ENCODE measurements at places on chromosomes 3 and 15.

- DNase-seq: no peak
Observed at GRCh38 chr3:87044846-87045245, 53.9 kb upstream of the VGLL3 start.

- DNase-seq: no peak
Observed at GRCh38 chr3:20743553-20744321, 557.7 kb upstream of the SGO1 start.

GRCh38 chr3:121545049-121545573, 677 bp downstream of the POLQ start:
- peak; percentile 13 for DNase-seq

GRCh38 chr3:159978353-159978752, 10.3 kb upstream of the IL12A start:
- no peak for DNase-seq

- no peak for DNase-seq
Observed at GRCh38 chr15:40239693-40240618, 1.1 kb downstream of the PAK6 start.

DNA sequence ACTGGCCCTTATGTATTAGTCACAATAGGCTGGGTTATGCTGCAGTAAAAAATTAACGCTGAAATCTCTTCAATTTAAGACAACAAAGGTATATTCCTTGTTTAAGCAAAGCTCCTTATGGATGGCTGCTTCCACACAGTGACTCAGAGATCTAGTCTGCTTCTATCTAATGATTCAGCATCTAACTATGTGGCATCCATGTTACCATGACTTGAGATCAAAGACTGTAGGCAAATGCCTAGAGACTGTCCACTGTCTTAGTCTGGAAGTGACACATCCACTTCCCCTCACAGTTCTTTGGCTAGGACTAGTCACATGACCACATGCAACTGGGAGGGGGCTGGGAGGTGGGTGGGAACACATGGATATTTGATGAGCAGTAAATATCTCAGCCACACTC, 61.3 kb upstream of the PSMD6 start:
- peak; percentile 100 for DNase-seq

DNA sequence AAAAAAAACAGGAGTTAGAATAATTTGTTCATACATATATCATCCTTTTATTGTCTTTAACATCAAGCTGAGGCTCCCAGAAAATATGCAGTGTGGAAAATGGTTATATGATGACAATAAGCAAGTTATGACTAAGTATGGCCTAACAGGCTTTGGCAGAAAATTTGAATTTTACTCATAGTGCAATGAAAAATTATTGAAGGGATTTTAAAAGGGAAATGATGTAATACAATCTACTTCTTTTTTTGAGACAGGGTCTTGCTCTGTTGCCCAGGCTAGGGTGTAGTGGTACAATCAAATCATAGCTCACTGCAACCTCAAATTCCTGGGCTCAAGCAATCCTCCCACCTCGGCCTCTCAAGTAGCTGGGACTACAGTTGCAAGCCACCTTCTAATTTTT, 78.7 kb downstream of the FAIM start:
- DNase-seq: no peak

DNA sequence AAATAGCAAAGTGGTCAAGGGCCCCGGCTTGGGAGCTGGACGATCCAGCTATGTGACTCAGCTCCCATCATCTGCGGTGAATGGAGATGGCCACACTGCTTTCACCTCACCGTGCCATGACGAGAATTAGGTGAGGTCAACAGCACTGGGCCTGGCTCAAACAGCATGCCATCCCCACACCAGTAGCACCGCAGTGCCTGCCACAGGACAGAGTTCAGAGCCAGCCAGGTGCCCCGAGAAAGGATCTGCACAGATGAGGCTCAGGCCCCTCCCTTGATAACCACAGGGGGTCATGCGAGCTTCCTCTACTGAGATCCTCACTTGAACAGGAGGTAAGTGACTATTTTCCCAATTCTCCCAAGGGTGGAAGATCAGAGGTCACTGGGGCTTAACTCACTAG, 29.4 kb downstream of the ZXDC start:
- no peak for DNase-seq

DNA sequence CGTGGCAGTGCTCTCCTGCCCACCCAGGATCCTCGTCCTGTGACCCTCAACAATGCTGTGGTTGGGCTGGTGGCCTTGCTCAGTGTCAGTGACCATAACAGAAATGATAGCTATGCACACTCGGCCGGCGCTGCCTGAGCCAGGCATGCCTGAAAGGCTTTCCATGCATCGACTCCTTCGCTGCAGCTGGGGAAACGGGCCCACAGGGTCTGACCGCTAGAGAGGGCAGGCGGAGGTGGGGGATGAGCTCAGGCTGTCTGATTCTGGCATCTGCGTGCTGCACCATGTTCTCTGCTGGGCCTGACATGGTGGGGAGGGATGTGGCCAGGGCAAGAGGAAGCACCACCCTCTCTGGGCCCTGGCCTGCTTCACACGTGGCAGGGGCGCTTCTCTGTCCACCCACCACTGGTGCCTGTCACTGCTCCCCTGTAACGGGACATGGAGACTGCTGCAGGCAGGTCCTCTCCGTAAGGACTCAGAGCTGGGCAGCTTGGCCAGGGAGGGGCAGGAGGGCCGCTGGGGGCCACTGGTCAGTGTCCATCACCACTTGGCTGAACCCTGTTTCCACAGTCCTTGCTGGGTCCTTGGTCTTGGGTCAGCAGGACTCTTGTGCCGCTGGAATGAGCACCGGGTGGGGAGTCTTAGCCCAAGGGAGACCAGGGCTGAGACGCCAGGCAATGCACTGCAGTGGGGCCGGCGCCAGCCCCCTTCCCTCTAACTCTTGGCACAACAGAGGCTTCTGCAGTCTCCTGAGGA, 64.1 kb upstream of the RPL32 start:
- no peak for DNase-seq

Data from kidney glomerular epithelial cell (primary cell).